ENCODE measurements at places on chromosomes 12 and 14.

GRCh38 chr12:109934026-109934425 lies 34.0 kb downstream of the TCHP start:
- no peak for DNase-seq

- DNase-seq, result no peak
Observed at GRCh38 chr14:64126548-64126947, 167.6 kb downstream of the ESR2 start.

DNA sequence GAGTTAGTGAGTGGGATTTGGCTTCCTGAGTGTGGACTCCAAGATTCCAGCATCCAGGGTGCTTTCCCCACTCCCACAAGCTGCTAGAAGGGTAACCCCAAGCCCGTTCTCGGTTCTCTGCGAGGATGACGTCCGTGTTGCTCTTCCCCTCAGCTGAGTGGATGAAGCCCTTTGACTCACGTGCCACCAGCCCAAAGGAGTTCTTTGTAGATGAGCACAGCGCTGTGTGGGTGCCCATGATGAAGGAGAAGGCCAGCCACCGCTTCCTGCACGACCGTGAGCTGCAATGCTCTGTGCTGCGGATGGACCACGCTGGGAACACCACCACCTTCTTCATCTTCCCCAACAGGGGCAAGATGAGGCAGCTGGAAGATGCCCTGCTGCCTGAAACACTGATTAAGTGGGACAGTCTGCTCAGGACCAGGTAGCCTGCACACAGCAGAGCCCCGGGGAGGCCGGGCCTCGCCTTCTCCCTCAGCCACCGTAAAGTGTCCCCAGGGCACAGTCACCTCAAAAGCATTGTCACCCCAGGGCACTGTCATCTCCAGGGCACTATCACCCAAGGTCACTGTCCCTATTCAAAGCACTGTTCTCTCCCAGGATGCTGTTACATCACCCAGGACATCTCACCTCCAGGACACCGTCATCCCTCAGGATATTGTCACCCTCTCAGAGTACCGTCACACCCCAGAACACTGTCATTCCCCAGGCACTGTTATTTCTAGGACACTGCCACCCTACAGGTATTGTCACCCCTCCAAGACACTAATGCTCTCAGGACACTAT lies 31.3 kb downstream of the SERPINA3 start:
- DNase-seq, result no peak

DNA sequence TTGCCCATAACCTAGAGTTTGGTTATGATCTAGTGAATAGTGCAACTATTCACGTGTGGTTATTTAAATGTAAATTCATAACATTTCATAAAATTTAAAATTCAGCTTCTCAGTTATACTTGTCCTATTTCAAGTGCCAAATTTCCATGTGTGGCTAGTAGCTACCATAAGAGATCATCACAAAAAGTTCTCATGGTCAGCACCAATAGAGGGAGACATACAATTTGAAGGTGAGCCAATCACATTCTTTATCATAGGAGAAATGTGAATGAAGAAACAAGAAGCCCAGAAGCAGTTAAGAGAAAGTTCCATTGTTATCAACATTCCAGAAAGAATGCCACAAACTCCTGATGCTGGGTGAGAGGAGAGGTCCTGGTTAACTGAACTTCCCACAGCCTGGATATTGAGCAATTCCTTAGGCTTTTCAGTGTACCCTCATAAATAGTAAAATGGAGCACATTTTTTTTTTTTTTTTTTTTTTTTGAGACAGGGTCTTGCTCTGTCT lies 892.9 kb upstream of the USP15 start:
- no peak for DNase-seq

DNA sequence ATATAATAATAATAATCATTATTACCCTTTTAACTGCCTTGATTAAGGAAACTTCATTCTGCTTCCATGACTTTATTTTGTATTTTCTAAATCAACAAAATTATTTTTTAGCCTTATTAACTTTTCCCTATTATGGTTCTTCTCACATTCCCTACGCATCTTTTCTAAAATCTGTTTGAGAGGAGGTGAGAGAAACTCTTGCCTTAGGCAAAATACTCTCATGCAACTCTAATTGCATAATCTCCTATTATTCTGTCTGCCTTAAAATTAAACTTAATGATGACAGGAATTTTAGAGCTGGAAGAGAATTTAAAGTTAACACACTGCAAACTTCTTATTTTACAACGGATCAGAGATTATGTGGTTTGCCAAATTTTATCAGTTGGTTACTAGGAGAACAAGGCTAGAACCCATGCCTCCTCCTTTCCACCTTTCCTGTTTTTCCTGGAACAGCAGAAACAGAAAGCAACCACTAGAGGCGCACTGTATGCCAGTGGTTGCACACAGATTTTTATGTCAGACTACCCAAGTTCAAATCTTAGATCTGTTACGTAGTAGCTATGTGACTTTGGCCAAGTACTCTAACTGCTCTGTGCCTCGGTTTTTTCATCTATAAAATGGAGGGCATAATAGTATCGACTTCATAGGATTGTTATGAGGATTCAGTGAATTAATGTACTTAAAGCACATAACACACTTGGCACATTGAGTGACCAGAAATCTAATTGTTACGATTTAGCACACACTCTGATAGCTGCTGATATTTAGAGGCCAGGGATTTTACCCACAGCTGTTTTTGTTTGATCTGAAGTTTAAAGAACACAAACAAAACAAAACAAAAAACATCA lies 4.3 kb upstream of the BRMS1L start:
- DNase-seq, result no peak

DNA sequence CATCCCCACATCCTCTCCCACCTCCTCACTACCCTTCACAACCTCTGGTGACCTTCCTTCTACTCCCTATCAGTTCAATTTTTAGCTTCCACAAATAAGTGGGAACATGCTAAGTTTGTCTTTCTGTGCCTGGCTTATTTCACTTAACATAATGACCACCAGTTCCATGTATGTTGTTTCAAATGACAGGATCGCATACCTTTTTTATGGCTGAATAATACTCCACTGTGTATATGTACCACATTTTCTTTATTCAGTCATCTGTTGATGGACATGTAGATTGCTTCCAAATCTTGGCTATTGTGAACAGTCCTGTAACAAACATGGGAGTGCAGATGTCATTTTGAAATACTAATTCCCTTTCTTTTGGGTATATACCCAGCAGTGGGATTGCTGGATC lies 98.7 kb downstream of the TRMT5 start:
- DNase-seq, result no peak

DNA sequence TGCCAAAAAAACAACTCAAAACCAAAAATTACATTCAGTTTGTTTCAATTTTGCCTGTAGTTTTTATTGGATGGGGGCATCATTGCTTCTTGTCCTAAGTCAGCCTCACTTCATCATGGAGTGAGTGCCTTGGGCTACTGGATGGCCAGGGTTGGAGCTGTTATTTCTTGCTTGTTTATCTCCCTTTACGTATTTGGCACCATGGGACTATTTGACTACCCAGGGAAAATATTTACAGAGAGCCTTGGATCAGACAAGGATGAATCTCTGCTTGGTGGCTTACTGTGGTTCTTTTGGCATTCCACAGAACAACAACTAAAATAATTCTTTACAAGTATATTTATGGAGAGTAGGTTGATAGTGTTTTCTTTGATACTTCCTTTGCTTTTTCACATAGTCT lies 160.8 kb upstream of the SEL1L start:
- DNase-seq, result no peak

DNA sequence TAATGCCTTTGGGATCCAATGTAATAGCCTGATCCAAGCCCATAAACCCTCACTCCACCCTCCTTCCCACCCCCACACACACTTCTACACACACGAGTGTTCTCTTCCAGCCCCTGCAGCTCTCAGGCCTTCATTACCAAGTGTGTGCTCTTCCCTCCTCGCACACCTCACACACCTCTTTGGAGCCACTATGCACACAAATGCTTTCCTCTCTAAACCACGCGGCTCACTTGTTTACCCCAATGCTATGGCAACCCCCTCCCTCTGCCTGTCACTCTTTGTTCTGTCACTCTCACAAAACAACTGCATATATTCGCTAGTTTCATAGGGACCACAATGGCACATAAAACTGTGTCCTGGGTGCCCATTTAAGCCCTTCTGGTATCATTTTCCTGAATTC lies 35.1 kb downstream of the PPP2R5E start:
- DNase-seq, result no peak

- DNase-seq, result no peak
Observed at GRCh38 chr14:46404865-46405811, 246.4 kb downstream of the RPL10L start.

- no peak for DNase-seq
Observed at GRCh38 chr14:98889836-98890185, 382.2 kb downstream of the BCL11B start.

DNA sequence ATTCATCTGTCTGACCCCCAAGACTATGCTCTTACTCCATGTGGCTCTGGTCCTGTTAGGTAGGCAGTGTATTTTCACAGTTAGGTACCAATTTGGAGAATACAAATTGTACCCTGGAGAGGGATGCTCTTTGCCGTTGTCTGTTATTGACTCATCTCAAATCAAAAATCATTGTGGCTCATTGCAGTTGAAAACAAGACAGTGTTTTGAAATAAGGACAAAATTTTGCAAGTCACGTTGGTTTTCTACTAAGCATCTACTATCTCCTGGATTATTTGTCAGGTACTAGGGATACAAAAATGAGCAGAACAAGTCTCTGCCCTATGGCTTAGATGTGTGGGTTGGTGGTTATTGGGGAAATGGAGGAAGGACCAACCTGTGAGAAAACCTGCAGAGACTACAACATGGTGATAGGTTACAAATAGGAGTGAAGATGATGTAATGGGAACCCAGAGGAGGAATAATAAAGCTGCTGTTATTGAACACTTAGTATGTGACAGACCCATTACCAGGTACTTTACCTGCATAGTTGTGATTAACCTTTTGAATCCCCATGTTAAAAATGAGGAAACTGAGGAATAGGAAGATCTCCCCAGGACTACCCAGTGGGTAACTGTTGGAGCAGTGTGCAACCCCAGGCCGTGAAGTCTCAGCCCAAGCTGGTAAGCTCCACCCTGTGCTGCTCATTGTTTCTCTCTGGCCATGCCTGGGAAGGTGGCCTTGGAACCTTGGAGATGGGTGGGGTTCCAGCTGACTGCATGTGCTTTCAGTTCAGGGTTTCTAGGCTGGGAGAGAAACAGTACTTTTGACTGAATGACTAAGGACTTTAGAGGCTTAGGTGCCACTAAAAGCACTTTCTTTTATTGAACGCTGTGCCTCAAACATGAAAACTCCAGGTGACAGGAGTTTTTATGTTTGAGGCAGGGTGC lies 72.9 kb upstream of the SRSF5 start:
- no peak for DNase-seq

Data from GOT3 (cell line).